ENCODE measurements at places on chromosomes 5 and 9.

GRCh38 chr5:168132241-168132641 is 159.2 kb upstream of the WWC1 start:
- no peak for DNase-seq

DNA sequence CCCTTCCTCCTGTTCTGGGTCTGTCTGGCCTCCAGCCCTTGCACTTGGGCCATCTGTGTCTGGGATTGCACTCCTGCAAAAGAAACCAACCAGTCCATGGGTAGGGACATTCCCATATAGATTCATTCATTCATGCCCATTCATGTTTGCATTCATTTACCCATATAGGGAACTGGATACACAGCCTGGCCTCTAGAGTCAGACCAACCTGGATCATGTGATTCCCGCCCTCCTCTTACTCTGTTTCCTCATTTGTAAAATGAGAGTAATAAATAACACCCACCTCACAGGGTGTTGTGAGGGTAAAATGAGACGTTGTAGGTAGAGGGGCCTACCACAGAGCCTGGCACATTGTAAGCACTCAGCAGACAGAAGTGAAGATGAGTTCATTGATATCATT is 8.5 kb downstream of the PCDH12 start:
- DNase-seq, result no peak

- DNase-seq, result no peak
Measured at GRCh38 chr5:83444445-83444844, 27.1 kb upstream of the VCAN start.

DNA sequence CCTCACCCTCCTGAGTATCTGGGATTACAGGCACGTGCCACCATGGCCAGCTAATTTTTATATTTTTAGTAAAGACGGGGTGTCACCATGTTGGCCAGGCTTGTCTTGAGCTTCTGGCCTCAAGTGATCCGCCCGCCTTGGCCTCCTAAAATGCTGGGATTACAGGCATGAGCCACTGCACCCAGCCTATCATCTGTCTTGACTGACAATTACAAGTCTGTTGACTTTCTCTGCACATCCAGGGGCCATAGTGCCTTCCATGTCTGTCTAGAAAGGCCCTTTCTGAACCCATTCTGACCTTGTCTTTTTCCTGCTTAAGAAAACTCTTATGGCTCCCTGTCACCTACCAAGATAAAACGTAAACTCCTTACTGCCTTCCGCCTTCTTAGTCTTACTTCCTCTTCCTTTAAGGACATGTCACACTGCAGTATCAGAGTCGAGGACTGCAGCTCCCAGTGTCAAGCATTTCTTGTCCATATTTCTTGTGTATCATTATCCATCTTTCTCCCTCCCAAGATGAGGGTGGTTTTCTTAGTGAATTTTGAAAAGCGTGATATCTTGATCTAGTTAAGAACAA is 49.9 kb upstream of the SHB start:
- no peak for DNase-seq

- no peak for DNase-seq
Measured at GRCh38 chr9:14354201-14354600, 40.3 kb upstream of the NFIB start.

DNA sequence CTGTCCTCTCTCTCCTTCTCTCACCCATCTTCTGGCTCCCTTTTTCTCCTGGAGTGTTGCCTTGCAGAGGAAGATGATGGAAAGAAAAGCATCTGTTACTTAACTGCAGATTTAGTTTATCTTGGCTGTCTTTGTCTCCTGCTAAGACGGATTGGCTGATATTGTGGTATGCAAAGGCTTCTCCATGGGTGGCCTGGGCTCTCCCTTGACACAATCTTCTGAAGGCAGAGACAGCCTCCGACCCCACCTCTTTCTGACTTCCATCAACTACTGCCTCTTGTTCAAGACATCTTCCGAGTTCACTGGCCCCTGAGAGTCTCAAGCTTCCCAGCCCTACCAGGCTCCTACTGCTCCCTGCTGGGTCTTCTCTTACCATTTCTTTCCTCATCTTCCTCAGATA is 403.7 kb downstream of the LRRC70 start:
- DNase-seq, result no peak

GRCh38 chr5:121963392-121963791 is 1.6 kb downstream of the SRFBP1 start:
- DNase-seq, result no peak

DNA sequence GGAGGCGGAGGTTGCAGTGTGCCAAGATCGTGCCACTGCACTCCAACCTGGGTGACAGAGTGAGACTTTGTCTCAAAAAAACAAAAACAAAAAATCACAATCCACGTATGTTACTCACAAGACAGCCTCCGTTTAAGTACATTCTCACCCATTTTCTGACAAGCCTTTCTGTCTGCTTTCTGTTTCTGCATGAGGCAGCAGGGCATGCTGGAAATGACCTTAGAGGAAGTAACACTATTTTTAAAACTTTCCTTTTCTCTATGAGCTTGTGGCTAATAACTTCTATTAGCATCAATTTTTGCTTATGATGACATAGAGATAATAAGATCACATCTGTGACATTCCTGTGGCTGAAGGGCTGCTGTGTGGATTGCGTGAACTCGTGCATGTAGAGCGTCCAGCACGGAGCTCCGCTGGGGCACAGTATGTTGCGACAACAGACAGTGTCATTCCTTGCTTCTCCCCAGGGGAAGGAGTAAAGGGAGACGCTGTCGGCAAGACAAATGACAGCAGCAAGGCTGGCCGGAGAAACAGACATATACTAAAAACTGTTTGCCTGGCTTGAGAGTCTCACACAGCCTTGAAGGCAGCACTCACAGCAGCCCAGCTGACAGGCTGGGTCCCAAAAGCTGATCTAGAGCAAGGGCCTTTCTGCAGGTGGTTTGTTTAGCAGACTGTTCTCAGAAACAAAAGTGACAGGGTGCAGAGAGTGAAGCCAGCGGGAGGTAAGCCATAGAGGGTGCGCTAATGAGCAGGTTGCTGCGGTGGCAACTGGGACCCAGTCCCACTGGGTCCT is 1.6 kb downstream of the BTNL3 start:
- DNase-seq, result no peak

DNA sequence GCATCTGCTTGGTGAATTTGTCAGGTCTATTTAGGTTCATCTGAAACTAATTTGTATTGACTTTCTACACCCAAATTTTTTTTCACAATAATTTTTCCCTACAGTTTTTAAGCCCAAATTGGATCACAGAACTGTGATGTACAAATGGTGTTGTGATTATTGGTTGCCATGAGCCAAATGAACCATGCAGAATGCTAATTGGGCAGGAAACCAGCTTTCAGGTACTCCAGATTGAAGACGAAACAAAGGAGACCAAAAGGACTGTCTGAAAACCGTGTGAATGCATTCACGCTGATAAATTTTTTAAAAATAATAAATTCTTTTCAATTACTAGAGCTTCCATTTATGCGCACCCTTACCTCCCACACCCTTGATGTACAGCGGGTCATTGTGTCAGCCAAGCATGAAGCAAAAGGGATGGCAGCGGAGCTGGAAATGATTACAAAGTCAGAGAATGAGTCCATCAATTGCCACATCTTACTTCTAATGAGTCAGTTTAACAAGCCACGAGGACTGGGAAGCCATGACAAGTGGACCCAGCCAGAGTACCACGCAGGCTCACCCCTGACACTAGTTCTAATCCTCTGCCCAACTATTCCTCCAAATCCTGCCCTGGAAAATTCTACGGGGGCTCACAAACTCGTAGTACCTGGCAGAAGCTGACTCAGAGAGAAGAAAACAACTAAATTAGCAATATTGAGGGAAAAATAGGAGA is 66.5 kb downstream of the SEMA6A start:
- DNase-seq, result no peak

- no peak for DNase-seq
Measured at GRCh38 chr9:87342743-87343142, 154.9 kb upstream of the DAPK1 start.

DNA sequence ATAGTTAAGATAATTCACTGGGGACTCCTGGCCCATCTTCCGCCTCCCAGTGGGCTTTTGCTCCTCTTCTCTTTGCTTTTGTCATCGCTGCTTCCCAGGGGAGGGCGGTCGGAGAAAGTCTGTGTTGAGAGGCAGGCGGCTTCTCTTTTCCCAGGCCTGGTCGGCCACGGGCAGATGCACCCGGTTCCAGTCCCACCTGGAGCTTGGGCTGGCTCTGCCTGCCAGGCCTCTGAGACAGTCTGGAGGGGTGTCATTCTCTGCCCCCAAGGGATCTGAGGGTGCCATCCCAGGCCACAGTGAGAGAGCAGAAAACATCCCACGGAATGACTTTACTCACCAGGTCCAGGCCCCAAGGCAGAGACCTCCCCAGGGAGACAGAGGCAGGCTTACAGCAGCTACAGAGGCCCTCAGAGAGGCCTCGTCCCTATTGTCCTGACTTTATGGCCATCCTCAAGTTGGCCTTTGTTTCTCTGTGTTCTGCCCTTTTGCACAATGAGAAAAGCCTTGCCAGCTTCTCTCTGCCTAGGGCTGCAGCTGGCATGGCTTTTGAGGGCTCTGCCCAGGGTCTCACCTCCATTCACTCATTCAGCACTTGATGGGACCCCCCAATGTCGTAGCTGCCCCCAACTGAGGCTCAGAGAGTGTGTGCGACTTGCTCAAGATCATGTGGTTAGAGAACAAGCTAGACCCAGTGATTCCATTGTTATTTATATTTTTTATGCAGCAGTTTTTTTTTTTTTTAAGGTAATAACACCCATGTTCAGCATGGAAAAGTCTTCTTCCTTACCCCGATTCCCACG is 44.2 kb upstream of the BOD1 start:
- DNase-seq, result no peak

DNA sequence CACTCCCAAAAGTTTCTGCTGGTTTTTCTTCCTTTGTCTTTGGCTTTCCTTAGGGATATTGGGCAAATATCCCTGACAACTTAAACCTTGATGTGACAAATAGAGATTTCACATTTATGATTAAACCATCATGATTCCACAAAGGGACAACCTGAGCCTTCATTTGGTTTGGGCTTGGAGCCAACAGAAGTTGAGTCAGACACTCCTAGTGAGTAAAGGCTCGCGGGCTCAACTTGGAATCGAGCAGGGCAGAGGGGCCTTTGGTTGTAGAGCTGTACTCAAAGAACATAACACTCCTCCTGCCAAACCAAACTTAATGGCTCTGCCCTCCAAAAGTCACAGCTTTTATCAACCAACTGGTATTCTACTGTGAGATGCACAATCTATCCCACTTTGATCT is 290.2 kb upstream of the MAP3K1 start:
- no peak for DNase-seq

DNA sequence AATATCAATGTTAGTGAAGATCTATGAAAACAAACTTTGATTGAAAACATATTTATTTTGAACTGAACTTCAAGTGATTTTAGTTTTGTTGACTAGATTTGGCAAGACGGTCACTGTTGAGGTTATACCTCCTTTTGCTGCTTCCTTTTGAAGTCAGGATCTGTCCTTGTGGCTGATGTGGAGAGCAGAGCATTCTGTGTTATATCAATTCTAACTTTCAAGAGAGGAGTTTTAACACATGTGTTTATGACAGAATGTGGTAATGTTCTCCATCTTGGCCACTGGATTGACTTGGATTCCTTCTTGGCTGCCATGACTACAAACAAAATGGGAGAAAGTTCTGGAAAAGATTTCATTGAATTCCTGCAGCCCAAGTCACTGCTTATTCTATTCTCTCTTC is 104.0 kb upstream of the ACTBL2 start:
- no peak for DNase-seq

DNA sequence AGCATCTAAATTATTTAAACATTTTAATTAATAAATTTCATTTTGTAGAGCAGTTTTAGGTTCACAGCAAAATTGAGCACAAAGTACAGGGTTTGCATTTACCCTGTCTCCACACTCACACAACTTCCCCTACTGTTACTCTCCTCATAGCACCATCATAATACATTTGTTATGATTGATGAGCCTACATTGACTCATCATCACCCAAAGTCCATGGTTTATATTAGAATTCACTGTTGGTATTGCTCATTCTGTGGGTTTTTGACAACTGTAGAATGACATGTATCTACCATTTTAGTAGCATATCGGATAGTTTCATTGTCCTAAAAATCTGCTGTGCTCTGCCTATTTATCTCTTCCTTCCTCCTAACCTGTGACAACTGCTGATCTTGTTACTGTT is 411.1 kb upstream of the MPDZ start:
- DNase-seq, result no peak

DNA sequence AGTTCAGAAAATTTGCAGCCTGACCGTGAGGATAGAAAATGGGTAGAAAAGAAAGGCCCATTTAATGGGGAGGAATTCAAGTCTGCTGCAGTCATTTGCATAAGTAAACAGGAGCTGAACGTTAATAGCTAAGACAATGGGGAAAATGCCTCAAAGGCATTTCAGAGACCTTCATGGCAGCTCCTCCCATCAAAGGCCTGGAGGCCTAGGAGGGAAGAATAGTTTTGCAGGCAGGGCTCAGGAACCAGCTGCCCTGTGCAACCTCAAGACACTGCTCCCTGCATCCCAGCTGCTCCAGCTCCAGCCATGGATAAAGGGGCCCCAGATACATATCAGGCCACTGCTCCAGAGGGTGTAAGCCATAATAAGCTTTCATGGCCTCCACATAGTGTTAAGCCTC is 32.2 kb upstream of the CDH18 start:
- no peak for DNase-seq

GRCh38 chr5:102638912-102639652 is 116.0 kb upstream of the PAM start:
- DNase-seq, result no peak

GRCh38 chr9:27304521-27304920 is 7.6 kb upstream of the EQTN start:
- DNase-seq, result no peak

- DNase-seq, result no peak
Measured at GRCh38 chr5:143698574-143698973, 113.4 kb upstream of the HMHB1 start.

GRCh38 chr9:104747565-104748358 is at the start of gene NIPSNAP3A:
Gene NIPSNAP3A, plus strand, starts transcription at chr9:104747683. Its CDS starts 110 bp downstream, at chr9:104747793.
- DNase-seq, result peak; percentile 98

DNA sequence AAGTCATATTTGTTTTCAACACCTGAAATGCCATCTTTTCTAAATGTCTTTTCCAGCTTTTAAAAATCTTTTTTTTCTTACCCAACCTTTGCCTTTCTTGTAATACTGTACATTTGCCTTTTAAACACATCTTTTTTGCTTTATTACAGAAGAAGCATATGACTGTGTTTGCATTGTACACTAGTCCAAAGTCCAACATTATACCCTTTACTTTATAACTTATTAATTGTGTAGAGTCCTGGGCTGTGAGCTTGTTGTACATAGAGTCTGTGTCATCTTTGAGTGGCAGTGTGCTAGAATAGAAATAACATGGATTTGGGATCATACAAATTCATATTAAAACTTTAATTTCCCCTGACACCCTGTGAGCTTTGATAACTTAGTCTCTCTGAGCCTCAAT is 23.7 kb downstream of the CWC27 start:
- no peak for DNase-seq

GRCh38 chr9:9437641-9438040 is 1175.2 kb downstream of the PTPRD start:
- DNase-seq, result no peak

GRCh38 chr5:172720655-172721054 is 50.3 kb downstream of the DUSP1 start:
- DNase-seq, result no peak

GRCh38 chr5:81241001-81241400 is 7.9 kb downstream of the CKMT2 start:
- DNase-seq, result no peak

- peak; percentile 65 for DNase-seq
Measured at GRCh38 chr9:128392302-128393144, 21.3 kb downstream of the URM1 start.

GRCh38 chr9:138071731-138072130 is 194.1 kb downstream of the CACNA1B start:
- DNase-seq, result no peak

Measured in right kidney (tissue), 9 donors.